ENCODE measurements at places on chromosomes 7 and 10.

- no peak for DNase-seq
Observed at GRCh38 chr7:13933536-13933935, 55.9 kb downstream of the ETV1 start.

- DNase-seq, result no peak
Observed at GRCh38 chr10:30158325-30158960, 99.1 kb upstream of the JCAD start.

GRCh38 chr7:45088821-45089340 is at the start of gene NACAD:
TSS of gene NACAD (minus strand) at chr7:45088969. CDS start at chr7:45088894, 75 bp downstream.
- no peak for DNase-seq

DNA sequence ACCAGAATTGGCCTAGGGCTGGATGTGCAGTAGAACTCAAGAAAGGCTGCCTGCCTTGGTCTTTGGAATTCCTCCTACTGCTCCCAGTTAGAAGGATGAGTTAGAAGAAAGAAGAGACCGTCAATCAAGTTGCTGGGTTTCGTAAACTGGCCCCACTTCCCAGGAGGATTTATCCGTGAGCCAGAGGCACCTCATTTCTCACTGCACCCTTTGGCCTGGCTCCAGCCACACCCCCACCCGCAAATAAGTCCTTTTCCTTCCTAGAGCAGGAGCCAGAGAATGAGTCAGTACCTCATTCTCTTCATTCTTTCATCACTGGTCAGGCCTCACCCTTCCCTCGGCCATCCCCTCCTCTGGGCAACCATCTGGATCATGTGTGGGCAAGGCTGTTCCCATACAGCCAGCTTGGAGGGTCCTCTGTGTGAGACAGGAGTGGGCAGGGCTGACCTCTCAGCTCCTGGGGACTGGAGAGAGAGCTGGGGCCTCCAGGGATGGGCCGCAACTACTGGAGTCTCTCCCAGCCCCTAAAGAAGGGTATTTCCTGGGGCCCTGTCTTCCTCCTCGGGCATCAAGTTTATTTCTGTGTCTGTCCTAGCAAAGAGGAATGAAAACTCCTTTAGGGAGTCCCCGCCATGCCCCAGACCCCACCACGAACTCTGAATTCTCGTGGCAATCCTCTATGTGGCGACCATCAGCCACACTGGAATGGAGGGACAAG is 87.2 kb upstream of the DUSP5 start:
- DNase-seq, result no peak

DNA sequence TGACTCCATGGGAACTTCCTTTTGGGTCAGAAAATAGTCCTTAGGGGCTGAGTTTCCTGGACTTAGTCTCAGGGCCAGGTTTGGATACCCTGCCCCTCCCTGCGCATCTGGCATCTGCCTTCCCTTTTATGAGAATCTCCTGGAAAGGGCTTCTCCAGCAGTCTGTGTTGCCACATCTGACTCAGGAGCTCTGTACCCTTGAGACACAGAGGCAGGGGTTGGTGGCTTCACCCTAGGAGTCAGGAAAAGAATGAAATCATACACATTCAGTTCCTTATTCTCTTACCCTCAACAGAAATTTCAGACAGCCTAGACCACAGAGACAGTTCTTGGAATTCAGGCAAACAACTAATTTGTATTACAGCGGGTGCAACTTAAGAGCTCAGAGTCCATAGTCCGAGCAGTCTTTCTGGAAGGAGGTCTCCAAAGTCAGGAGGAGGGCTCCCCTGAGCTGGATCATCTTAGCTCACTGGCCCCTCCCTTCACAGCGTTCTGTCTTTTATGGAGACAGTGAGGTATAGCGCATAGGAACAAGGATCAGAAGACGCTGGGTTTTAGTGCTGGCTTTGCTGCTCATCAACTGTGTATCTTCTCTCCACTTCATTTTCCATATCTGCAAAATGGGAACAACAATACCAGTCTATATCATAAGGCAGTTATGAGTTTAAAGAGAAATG is 3.0 kb upstream of the PLAU start:
- no peak for DNase-seq

GRCh38 chr10:109906316-109906715 is 17.0 kb downstream of the XPNPEP1 start:
- DNase-seq, result no peak

DNA sequence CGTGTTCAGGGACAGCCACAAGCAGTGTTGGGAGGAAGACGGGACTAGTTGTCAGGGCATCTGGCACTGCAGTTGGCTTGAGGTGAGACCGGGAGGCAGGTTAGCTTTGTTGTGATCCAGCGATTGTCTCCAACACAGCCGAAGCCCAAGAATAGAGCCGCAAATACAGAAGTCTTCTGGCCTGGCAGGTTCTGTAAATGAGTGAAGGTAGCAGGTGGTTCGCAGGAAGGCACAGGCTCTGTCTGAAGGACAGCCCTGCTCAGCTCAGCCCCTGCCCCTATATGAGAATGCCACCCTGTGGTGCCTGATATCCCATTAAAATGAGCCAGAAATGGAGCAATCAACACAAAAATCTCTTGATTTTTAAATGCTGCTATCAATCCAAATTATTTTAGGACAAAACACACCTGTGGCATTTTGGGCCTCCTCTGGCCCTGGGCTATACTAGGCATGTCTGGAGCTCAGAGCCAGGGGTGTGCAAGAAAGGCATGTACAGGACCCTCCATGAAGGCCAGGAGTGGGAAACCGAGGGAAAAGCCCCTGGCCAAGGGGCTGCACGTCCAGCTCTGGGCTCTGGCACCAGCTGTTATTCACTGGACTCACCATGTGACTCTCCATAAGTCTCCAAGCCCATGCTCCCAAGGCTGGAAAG is 11.2 kb upstream of the C10orf71 start:
- no peak for DNase-seq

GRCh38 chr10:78212060-78212785 is 178.6 kb downstream of the RPS24 start:
- DNase-seq, result no peak

DNA sequence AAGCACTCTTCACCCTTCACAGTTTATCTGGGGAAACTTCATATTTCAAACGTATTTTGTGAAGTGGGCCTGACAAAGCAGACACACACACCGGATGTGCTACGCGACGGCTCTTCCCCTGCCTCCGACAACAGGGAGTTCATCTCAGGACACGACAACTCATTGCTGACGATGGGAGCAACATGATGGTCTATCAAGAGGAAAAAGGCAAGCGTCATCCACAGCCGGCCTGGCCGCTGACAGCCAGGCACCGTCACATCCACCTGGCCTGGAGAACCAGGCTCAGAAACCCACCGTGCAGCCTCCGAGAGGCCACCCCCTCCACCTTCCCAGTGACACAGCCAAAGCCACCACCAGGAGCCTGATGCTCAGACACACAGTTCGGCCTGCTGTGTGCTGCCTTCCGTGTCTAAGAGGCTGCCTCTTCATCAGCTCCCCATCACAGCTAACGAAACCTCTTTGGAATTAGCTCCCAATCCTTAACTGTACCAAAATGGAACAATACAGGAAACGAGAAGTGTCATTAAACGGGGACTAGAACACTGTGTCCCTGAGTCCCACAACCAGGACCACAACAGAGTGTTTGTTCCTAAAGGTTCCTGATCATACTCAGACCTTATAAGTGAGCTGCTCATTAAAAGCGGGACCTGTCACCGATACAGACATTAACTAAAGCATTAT is 76.7 kb downstream of the SFMBT2 start:
- no peak for DNase-seq

- DNase-seq, result no peak
Observed at GRCh38 chr10:92122941-92123450, 167.9 kb downstream of the CPEB3 start.

DNA sequence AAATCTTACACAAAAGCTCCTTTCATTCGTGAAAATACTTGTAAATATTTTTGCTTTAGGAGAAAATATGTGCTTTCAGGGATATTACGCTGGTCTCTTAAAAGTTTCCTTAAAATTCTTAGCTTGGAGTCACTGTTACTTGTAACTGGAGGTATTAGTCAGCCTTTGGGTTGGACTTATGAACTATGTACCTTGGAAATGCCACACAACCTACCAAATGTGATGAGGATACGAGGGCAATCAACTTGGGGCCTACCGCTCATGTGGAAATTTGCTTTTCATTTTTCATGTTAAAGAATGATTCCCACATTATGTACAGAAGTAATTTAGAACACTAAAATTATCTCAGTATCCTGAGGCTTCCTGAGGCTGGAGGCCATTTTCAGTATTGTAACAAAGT is 23.1 kb downstream of the SPAM1 start:
- no peak for DNase-seq

- no peak for DNase-seq
Observed at GRCh38 chr10:99234791-99235657, 628 bp downstream of the HPSE2 start.

GRCh38 chr7:116451957-116452729 is 47.4 kb upstream of the CAV2 start:
- DNase-seq, result no peak

- DNase-seq, result no peak
Observed at GRCh38 chr10:121481180-121481579, 117.1 kb downstream of the FGFR2 start.

- DNase-seq, result no peak
Observed at GRCh38 chr7:28990200-28990960, 32.2 kb upstream of the TRIL start.

DNA sequence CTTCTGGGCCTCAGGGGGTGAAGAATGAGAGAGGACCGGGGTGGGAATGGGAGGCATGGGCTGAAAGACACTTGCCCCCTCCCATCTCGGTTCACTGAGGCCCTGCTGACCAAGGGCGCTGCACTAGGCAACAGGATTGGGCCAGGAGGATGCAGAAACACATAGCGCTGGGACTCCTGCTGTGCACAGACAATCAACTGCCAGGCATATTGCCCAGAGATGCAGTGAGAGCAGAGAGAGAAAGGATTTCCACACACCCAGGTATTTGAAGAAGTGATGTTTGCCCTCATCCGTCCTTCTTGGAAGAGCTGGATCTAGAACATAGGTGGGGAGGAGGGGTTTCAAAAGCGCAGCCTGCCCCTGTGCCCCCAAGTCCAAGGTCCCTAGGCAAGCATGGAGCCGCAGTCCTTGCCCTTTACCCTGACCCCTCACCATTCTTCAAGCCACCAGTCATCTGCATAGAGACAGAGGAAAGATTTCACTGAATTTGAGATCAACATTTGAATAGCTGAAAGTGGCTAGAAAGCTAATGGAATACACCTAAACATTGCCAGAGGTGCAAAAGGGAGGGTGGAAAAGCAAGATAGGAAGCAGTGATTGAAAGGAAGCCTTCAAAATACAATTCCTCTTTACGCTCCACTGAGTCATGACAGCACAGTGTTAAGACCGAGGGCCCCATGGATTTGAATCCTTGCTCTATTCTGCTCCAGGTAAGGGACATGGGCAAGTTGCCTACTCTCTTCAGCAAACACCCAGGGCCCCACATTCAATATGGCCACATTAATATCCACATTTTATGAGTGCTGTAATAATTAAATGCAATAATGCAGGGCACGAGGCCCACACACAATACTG is 44.2 kb upstream of the TNS3 start:
- no peak for DNase-seq

GRCh38 chr10:87626422-87626892 is 33.2 kb upstream of the PAPSS2 start:
- no peak for DNase-seq

GRCh38 chr10:26579256-26580063 is 118.0 kb upstream of the PDSS1 start:
- no peak for DNase-seq

- no peak for DNase-seq
Observed at GRCh38 chr10:110134917-110135316, 72.5 kb upstream of the MXI1 start.

Data from activated CD4-positive, alpha-beta T cell treated with anti-CD3 and anti-CD28 coated beads for 36 hours (primary cell).